ENCODE measurements at places on chromosomes 13 and 19.

- peak; percentile 84 for DNase-seq
Observed at GRCh38 chr19:3365836-3366752, at the start of gene NFIC. TSS of gene NFIC (plus strand) at chr19:3366583. CDS start at chr19:3366637, 54 bp downstream.

- no peak for DNase-seq
Observed at GRCh38 chr19:35451338-35452096, 3.5 kb downstream of the FFAR2 start.

- DNase-seq = peak; percentile 49
Observed at GRCh38 chr13:102580552-102581169, 16.1 kb upstream of the TPP2 start.

- no peak for DNase-seq
Observed at GRCh38 chr13:102040812-102041211, 361.0 kb downstream of the FGF14 start.

DNA sequence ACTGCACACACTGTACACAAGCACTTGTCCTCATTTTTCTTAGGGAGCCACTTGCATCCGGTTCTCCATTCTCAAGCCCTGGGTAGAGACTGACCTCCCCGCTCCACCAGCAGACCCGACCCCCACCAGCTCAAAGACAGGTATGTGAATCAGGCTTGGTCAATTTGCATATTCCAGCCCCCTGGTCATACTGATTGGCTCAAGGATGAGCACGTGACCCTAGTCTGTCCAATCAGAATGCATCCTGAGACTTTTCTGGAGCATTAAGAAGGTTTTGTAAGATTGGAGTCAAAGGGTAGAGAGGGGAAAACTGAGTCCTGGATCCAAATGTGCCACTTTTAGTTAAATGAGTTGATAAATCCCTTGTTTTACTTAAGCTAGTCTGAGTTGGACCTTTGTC lies 34.1 kb downstream of the NOTCH3 start:
- no peak for DNase-seq

GRCh38 chr19:58397533-58398037 lies 2.1 kb downstream of the RNF225 start:
- DNase-seq = no peak

GRCh38 chr13:110714797-110715394 lies 1.4 kb downstream of the ING1 start:
- peak; percentile 44 for DNase-seq

All from fibroblast of lung (primary cell).